ENCODE measurements at places on chromosomes 16 and 17.

DNA sequence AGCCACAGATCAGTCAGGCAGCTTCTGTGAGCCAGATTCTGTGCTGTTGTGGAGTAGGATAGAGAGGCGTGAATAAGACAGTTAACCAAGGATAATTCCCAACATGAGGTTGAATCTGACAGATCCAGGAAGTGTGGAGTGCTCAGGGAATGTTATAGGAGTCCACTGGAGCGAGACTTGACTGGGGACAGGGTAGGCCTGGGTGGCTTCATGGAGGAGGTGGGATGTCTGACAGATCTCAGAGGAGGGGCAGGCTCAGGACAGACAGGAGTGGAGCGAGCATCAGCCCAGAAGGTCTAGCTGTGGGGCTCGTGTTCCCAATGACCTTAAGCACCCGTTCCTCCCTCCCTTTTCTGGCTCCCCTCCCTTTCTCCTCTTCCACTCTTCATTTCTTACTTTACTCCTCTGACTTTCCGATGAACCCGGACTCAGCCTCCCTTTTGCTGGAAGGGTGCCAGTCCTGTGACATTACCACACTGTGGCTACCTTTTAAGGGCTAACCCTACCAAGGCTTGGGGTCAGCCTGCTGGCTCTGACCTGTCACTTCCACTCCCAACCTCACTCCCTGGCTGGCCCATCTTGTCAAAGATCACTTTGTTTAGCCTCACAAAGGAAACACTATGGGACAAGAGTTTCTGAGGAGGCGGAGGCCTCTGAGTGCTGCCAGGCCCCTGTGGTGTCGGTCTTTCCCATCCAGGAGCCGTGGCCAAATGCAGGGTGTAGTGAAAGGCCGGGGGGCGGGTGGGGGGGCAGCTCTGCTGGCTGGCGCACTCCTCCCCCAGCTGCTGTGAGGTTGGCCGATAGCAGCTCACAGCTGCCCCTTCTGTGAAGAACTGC lies 28.5 kb upstream of the EFCAB13 start:
- no peak for DNase-seq

DNA sequence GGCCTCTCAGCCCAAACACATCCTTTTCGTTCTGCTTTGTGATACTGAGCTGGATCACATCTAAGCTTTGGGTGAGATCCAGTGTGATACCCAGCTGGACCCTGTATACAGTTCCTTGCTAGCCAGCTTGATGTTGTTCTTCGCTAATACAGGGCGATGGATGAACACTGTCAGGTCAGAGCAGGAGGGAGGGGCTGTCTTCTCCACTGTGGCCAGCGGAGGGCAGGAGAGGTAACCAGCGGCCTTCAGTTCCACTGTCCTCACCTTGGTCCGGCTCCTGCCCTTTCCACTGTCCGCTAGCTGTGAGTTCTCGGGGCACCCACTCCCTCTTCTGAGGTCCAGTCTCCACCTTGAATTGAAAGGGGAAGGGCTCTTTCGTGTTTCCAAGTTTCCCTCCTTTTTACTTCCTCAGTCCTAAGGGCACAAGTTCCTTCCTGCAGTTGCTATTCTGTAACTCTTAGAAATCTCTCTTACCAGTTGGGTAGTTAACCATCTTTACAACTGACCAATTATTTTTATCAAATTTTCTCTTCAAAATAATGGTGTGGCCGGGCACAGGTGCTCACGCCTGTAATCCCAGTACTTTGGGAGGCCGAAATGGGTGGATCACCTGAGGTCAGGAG lies 3.0 kb upstream of the ZNF213 start:
- DNase-seq = no peak

- no peak for DNase-seq
Measured at GRCh38 chr17:64938290-64938689, 19.0 kb upstream of the LRRC37A3 start.

GRCh38 chr16:55037046-55037445 lies 106.4 kb downstream of the IRX5 start:
- no peak for DNase-seq

GRCh38 chr17:13374203-13375143 lies 227.3 kb downstream of the HS3ST3A1 start:
- DNase-seq = no peak

DNA sequence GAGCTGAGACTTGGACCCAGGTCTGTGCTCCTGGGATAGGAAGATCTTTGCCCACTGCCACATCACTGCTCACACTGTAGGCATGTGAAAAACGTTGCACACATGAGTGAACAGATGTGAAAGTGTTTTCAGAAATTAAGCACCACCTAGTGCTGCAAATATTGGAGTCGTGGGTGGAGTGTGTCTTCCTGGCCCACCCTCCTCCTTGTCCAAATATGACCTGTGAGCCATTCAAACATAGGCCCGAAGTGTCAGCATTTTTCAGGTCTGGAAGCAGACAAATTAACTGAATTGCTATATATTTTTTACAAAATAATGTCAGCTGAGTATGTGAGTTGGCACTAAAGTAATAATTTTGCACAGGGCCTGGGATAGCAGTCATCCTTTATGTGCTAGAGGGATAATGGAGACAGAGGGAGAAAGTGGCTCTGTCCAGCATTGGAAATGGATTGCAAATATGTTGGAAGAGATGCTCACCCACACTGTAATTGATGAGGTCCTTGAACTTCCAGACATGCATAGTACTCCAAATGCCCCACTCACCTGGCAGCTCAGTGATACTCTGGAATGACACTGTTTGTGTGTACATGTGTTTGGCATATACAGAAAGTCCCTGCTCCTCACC lies 58.7 kb downstream of the ACSM1 start:
- no peak for DNase-seq

DNA sequence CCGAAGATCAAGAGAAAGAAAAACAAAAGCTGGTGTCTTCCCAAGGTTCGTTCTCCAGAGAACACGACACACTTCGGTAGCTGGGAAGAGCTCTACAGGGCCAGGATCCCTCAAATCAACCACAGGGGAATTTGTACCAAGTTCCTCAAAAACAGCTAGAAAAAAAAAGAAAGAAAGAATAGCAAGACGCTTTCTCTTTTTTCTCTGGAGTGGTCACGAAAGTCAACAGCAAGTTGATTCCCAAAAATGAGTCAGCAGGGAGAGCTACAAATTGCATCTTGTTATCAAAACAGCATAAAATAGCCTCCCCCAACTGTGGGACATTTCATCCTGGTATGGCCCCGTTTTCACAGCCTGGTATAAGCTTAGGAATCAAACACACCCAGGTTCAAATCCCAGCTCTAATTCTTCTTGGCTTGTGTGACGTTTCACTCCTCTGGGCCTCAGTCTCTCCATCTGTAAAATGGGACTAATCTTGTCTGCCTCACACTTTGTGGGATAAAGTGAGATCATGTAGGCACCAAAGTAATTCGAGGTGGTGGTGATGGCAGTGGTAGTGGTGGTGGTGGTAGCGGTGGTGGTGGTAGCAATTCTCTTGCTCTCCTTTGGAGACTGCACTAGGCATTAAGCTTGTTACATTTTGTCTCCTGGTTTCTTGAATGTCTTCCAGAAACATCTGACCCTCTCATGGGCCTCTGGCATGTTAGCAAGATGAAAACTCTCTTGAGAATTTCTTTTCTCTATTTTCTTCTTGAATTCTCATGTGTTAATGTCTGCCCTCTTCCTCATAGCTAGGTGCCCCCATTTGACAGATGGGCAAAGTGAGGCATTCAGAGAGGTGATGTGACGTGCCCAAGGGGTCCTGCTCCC lies 988 bp upstream of the IL21R start:
- DNase-seq = no peak

DNA sequence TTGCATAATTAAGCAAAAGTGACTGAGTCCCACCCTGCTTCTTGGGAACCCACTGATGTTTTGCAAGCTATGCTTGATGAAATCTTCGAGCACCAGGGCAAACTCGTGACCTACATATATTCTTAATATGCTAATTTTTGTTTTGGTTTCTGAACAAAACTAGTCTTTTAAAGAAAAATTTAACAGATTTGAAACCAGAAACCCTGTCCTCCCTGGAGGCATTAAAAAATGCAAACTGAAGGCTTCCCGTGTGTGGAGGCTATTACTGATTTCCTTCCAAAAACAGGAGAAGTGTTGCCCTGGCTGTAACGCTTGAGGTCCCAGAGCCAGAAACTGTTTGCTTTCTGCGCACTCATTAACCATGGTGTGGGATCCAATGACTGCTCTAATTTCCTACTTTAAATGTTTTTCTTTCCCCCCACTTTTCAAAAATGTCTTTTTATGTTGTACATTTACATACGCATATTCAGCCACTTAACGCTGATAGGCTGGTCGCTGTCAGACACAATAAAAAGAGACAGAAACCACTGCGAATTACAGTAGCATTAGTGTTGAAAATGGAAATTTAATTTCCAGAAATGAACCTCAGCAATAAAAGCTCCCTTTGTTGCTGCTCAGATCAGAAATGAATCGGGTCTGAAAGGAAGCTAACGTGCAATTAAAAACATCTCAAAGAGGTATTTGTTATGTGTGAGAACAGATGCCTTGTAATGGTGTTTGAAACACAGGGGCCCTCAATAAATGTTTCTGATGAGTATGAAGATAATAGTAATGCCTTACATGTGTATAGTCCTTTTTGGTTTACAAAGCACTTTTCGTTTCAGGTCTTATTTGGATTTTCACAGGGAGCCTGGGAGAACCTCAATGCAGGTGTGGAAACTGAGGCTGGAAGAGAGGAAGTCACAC lies 39.9 kb upstream of the IRX6 start:
- DNase-seq = no peak

DNA sequence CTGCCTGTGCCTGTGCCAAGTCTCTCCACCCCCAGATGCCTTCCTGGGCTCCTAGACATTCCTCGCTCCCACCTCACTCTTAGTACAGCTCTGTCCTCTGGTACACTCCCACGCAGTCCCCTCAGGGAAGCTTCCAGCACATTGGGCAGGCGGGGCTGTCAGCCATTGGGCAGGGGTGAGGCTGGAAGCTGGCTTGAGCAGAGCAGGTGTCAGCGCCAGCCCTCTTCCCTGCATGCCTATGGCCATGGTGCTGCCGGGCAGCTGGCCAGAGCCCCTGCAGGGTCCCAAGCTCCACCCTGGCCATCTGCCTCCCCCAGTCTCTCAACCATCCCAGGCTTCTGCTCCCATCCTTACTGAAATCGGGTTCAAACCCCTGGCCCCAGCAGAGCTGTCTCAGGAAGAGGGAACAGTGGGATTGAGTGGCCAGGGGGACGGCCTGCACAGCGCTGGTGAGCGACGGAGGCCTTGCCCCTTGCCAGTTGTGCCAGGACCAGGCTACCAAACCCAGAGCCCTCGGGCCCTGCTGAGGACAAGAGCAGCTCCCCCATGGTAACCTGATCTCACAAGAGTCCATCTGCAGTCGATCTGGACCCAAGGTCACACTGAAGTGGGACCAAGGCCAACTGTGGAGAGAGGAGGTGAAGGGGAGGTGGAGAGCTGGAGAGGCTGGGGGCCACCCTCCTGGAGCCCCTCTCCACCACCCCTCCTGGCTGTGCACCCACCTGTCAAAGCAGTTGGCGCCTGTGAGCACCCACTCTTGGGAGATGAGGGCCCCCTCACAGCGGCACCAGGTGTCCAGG lies 2.4 kb upstream of the B9D1 start:
- no peak for DNase-seq

DNA sequence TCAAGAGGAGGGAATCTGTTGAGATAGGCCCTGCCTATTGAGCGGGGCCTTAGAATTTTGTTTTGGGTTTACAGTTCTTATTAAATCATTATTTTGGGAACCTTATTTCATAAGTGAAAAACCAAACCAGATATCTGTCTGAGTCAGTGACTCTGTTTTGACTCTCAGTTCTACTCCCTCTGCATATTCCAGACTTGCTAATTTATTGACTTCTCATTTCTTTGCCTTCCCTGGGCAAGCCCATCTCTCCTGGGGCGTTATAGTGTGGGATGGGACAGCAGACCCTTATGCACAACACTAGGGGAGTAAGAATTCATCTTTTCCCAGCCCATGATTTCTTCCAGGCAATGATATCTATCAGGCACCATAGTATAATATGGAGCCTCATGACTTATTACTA lies 45.7 kb downstream of the CPD start:
- DNase-seq = no peak

- DNase-seq = no peak
Measured at GRCh38 chr16:9082422-9082821, 9.0 kb upstream of the HAPSTR1 start.

GRCh38 chr16:10647721-10648296 lies 46.9 kb downstream of the TEKT5 start:
- DNase-seq = no peak

DNA sequence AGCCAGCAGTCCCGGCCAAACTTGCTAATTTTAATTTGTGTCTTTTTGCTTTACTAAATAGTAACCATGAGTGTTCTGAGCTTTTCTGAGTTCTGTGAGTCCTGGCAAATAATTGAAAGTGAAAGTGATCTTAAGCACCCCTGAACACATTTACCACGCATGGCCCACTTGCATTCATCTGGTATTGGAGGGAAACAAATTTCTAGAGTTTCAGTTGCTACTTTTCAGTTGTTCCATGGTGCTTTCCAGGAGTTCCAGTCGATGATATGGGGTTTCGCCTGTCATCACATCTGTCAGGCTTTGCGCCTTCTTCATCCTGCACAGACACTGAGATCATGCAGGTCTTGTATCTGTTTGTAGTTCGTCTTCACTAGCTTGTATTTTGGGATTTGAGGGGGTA lies 44.1 kb downstream of the CRLF3 start:
- DNase-seq = no peak

GRCh38 chr16:24980077-24980793 lies 34.9 kb downstream of the ARHGAP17 start:
- DNase-seq = no peak

DNA sequence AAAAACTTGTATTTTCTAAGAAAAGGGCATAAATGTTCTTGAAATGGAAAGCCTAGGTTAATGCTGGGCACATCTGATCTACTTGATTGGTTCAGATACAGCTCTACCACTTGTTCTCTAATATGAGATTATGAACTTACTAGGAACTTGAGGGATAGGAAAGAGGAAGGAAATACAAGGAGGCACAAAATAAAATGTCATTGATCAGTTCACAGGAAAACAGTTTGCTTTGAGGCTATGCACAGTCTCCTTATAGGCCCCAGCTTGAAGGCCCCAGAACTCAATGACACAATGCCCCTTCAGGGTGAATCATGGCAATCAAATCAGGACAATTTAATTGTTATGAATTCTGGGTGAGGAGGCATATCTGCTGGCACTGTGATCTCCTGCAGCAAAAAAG lies 27.1 kb downstream of the NXPH3 start:
- no peak for DNase-seq

DNA sequence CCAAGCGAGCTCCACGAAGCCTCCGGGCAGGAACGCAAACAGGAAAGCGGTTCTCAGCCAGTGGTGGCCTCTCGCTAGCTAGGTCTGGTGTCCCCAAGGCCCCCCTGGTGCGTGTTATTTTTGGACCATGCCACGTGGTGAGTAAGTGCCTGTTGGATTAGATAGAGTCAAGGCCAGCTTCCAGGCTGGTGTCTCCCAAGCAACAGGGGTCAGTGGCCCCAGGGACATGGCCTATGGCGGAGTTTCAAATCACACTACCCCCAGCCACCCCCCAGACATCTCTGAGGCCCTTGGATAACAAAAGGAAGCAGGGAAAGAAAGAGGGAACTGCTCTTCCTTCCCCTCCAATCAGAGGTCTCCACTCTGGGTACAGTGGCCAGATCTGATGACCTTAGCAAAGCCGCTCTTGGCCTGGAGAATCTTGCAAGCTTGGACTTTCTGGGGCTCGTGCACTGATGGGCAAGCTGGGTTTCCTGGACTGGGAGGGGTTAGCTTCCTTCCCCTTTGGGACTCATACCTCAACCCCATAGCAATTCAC lies 58.2 kb downstream of the MAF start:
- DNase-seq = no peak
